Effector memory CD4-positive, alpha-beta T cell (primary cell): ENCODE measurements at places on chromosomes 4 and X.

GRCh38 chr4:3250438-3250955 is 1.5 kb downstream of the MSANTD1 start:
- no peak for DNase-seq

- no peak for DNase-seq
Observed at GRCh38 chr4:180116840-180117239, 2126.4 kb upstream of the TENM3 start.

- DNase-seq = no peak
Observed at GRCh38 chrX:17021851-17022604, 75.6 kb downstream of the REPS2 start.

DNA sequence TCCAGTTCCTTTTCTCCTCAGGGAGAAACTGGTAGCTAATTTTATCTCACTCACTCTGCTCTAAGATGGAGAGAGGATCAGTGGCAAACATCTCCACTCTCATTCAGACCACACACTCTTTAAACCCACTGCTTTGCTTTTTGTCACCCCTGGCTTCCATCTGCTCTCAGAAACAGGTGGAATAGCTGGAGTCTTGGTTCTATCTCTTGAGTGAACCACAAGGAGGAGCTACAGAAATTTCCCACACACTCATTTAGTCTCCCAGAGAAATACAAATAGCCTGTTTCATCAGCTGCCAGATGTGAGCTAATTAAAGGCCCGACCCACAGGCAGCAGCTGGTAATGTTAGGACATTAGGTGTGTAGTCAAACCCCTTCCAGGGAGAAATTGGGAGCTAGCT is 96.6 kb downstream of the STPG2 start:
- DNase-seq = no peak

DNA sequence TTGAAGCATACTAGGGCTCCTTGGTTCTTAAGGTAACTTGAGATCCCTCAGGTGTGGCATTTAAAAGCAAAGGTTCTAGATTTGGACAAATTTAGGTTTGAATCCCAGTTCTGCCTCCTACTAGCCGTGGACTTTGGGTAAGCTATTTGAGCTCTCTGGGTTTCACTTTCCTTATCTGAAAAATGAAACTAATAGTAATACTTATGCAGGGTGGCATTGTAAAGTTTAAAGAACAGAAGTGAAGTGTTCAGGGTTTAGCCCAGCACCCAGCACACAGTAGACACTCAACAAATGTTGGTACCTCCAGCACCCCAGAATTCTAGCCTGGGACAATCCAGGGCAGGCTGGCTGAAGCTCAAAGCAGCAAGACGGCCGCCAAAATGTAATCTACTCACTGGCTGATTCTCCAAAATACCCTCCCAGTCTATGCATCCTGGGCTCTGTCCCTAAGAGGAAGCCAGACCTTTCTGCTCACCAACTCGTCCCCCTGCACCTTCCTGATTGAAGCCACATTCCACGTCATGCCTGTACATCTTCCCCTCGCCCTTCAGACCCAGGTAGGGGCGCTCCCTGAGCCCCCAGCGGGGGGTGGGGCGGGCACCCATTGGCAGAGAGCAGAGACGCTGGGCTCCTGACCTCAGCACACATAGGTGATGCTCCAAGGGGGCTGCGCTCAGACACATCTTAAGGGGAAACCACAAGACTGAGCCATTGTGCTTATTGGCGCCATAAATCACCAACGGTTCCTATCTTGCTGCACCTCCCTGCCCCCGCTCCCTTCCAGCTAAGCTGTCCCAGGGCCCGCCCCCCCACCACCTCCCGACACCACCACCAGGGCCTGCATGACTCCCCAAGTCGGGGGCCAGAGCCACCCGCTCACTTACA is 160.6 kb downstream of the BCOR start:
- DNase-seq = no peak

GRCh38 chrX:73940893-73941470 is 363.0 kb upstream of the ZCCHC13 start:
- DNase-seq = no peak

DNA sequence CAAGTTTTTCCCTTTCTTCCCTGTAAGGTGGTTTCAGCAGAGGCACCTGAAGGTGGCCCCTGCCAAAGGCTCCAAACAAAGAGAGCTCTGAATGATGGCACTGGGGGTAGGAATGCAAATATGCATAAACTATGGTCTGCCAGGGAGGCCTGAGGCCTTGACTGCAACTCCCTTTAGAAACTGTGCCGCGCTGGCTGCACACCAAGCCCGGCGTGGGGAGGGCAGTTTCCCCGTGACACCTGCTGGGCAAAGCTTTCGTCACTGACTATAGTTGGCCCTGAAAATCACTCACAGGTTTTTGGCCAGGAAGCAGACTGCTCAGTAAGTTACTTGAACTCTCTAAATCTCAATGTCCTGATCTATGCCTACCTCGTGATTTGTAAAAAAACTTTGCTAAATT is 97.8 kb upstream of the ATOH1 start:
- no peak for DNase-seq

DNA sequence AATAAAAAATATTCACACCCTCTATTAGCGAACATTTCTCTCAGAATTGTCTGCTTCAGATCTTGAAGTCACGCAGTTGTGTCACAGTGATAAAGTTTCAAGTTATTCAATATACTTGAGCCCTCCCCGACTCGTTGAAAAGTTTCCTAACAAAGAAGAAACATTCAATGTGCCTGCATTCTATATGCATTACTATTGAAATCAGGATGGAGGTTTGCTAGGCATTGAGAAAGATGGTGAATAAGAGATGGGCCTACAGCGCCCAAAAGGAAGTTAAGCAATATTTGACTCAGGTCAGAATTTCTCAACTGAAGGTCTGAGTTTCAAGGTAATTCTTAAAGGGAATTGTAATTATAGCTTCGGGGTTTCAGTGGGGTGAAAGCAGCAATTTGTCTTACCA is 6.1 kb downstream of the TCEANC start:
- no peak for DNase-seq

DNA sequence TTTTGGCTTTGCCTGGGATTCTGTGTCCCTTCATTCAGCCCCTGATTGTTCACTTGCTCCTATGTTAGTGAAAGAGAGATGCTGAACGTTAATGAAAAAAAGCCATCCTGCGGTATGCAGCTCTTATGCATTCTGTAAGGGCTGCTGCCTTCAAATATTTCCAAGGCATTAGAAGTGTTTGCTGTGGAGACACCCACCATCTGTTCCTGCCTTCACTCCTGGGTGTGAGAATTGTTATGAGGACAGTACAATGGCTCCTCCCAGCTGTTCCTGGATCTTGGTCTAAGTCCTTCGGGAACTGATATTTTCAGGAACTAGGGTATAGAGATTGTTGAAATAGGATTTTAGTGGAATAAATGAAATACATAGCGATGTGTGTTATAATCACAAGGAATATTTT is 427.1 kb upstream of the FAM47C start:
- DNase-seq = no peak

DNA sequence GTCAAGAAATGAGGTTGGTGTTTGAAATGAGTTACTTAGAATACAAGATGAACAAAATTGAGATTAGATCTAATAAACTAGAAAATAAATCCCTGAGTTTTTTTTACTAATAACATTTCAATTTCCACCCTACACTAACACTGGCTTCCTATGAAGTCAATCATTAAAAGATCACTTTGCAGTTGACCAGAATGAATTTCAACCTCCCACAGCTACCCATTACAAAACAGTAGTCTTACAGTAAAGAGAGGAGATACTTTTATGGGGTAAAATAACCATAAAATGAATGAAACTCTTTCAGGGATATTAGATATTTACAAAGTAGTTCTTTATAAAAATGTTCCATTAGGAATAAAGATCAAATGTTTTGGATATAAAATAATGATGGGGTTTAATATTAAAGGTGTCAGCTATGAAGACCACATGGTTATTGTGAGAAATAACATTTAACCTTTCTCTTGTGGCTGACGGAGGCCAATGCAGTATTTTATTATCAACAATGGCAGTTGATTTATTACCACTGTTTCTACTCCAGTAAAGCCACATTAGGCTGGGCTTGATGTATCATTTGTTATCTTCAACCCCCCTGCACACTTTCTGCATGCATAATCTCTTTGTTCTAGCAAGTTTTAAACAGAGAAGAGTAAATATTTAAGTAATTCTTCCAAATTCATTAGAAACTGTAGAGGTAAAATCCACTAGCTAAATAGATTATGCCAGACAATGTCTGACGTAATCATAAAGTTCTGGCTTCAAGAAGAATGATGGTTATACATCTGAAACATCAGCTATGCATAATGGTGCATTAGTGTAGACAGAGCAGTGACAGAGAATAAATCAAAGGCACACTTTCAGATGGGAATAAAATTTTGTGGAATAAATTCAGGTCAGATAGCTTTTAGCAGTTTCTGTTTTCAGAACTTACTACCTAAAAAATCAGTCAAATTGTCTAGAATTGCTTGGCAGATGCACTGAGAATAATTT is 516.6 kb downstream of the PCDH18 start:
- no peak for DNase-seq

- DNase-seq = no peak
Observed at GRCh38 chr4:69995526-69996016, at the start of gene STATH. TSS of gene STATH (plus strand) at chr4:69995966. CDS start at chr4:69998438, 2,472 bp downstream.

GRCh38 chr4:153950100-153950979 is 161.5 kb upstream of the SFRP2 start:
- DNase-seq = no peak

DNA sequence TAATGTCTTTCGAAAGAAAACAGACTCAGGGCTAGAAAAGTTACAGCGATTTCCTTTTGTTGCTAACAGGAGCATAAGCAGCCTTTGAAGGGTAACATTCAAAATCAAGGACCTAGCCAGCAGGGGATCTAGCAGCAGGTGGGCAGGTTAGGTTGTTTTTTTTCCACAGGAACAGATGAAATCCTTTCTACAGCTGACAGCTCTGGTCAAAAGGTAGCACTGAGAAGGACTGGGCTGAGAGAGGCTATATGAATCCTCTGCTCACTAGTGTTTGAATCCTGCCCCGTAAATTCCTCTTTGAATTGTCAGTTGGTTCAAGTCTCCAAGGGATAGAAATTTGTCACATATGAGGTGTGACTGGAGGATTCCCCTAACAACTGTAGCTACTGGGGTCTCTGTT is 188.2 kb downstream of the SH2D1A start:
- DNase-seq = no peak

DNA sequence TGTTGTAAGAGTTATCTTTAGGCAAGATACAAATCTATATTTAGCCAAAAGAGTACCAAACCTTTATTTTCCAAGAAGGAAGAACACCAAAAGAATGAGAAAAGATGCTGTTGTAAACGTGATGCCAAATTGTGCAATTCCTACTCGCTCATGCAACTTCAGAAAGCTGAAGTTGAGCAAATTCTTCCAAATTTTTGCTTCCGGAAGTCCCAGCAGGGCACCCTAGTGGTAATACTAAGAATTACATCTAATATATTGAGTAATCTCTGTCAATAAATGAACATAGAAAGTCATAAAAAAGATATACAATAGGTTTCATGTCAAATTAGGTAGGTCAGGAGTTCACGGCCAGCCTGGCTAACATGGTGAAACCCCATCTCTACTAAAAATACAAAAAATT is 36.0 kb upstream of the SMARCAD1 start:
- no peak for DNase-seq

- no peak for DNase-seq
Observed at GRCh38 chrX:48935301-48935670, 16.5 kb upstream of the PIM2 start.

GRCh38 chr4:4677556-4678522 is 136.0 kb upstream of the STX18 start:
- DNase-seq = no peak

- DNase-seq = no peak
Observed at GRCh38 chr4:31998807-31999206, 1278.6 kb downstream of the PCDH7 start.

GRCh38 chrX:38601866-38602265 is 40.5 kb downstream of the TSPAN7 start:
- no peak for DNase-seq

DNA sequence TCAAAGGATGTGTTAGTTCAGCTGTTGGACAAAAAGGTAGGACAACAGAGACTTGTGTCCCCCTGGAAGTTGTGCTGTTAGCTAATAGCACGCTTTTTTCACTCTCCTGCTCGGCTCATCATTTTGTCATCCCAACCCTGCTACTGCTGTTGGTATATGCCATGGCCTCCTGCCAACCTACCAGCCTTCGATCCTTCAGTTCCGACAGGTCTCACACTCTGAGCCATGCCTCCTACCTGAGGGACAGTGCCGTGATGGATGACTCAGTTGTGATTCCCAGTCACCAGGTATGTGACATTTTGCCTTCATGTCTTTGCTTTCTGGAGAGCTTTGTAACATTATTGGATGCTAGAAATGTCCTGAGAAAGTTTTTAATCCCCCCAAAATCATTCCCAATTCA is 268.1 kb downstream of the ANK2 start:
- DNase-seq = no peak
